ENCODE measurements at places on chromosomes 2 and 18. TPM values are rescaled to one million over a fixed set of nuclear protein-coding genes. Genes with fewer than 3 reads are reported as not detected.

AGAP1 gene
- 33.0 TPM for total RNA-seq

AFG3L2 gene
- total RNA-seq, result 82.7 TPM

TMEM163 gene
- 0.72 TPM for total RNA-seq

CHRNA1 gene
- 47.4 TPM for total RNA-seq

LIPG gene
- 2.9 TPM for total RNA-seq

AAK1 gene
- total RNA-seq, result 30.2 TPM

IL1B gene
- total RNA-seq, result 0.21 TPM

FABP1 gene
- not detected for total RNA-seq

SERPINB10 gene
- total RNA-seq, result 7.0 TPM

PROM2 gene
- total RNA-seq, result 12.6 TPM

TNS1 gene
- total RNA-seq, result 196 TPM

CGREF1 gene
- total RNA-seq, result 1.6 TPM

TXNDC9 gene
- total RNA-seq, result 39.9 TPM

NR4A2 gene
- 4.3 TPM for total RNA-seq

IL18R1 gene
- 4.5 TPM for total RNA-seq

CHAC2 gene
- 1.1 TPM for total RNA-seq

GMCL1 gene
- 14.9 TPM for total RNA-seq

ATOH8 gene
- 15.7 TPM for total RNA-seq
